ENCODE measurements at places on chromosomes 12 and 14. TPM values are rescaled to one million over a fixed set of nuclear protein-coding genes. Genes with fewer than 3 reads are reported as not detected.

The SMIM41 gene
- 0.37 TPM for total RNA-seq

The FGF6 gene
- not detected for total RNA-seq

The HELB gene
- 4.6 TPM for total RNA-seq

The WIF1 gene
- total RNA-seq, result 3.3 TPM

The IFI27 gene
- 23.8 TPM for total RNA-seq

Measured in uterine smooth muscle cell (primary cell).